NCI-H1930 (cell line): ENCODE measurements at places on chromosomes 6 and 20.

DNA sequence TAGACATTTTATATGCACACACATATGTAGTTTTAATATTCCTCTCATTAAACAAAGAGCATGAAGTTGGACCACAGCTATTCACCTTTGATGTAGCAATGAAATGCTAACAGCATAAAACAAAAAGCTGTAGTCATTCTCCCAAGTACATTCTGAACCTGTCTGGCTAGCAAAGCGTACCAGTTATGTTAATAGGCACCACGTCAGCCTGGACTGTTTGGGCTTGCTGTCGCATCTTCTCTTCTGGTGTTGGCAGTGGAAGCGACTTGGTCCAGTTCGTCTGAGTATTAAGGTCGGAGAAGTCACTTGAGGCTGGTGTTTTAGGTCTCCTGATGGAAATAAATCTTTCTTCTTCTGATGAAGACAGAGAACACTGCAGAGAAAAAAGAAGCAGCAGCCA, 42.8 kb downstream of the HEBP2 start:
- no peak for DNase-seq

DNA sequence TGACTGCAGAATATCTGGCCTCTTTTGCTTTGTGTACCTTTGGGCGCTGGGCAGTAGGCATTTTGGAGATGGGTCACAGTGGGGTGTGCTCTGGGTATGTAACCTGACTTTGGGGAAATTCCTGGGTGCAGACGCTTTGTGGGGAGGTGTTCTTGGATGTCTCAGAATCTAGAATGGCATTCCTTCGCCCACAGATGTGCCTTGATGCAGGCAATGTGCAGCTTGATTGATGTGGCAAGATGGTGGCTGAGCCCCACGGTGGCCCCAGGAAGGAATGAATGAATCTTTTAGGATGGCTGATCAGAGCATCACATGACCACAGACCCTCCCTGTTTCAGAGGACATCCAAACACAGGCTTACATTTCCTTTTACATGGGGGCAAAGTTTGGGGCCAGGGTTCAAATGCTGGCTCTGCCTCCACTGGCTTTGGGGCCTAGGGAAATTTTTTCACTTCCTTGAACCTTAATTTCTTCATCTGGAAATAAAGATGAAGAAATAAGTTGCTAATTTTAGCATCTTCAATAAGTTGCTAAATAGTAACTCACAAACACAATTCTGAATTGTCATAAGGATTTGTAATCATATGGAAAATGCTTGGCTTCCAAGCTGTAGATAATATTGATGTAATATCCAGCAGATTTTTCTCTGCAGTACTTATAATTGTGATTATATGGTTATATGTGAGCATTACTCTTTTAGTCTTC, 5.6 kb downstream of the PPP1R16B start:
- no peak for DNase-seq

DNA sequence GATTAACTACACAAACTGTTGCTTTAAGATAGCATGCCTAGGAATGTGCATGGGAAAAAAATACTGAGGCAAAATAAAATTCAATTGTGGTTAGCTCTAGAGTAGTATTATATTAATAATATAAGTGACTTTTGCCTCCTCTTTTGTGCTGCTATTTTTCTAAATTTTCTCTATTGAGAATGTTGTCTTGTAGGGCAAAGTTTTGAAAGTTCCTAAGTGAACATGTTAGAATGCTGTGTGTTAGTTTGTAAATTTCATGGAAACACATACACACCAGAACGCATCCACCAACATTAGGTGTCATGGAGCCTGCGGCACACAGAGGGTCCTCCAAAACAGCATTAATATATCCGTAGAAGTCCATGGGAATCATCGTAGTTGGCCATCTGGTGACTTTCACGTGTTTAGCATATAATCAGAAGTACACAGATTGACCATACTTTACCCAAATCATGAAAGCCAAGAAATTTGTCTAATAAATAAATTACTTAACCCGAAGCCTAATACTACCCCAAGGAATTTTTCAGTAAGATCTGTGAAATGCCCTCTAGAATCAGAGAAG, 25.6 kb downstream of the ARHGAP18 start:
- DNase-seq, result no peak

DNA sequence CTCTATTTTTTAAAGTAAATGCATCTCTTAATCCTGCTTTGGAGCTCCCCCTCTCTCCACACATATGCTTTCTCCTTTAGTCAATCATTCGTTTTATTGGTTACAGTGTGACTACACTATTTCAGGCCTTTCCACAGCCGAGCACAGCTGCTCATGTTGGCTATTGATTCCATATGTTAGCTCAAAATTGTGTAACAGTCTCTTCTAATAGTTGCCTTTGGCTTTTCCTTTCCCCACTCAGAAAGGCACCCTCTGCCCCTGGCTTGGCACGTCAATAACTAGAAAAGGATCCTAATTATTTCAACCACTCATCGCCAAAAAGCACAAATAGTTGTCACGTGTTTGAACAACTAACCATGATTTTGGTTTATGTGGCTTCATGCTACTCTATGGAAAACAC, 410.3 kb upstream of the SLC35B3 start:
- no peak for DNase-seq

DNA sequence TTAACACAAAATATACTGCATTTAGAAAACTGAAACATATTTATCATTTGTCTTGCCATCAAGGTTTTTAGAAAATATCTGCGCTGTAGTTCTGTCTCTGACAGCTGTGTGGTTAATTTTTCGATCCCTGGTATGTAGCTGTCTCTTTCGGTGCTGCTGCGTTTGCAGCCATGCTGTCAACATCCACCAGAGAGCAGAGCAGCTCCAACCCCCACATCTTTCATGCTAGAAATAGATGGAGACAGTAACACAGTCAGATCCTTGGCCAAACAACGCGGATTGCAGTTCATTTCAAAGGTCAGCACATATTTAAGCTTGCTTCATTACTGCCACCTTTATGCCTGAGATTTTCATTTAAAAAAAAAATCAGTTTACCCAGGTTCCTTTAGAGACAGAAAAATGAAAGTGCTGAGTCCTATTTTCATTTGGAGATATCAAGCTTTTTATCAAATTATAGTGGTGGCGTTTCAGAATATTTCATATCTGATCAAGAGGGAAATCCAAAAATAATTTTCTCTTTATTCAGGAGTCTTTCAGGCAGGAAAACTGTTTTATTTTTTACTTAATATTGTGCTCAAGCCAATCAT, 157.7 kb upstream of the MMS22L start:
- peak; percentile 30 for DNase-seq

GRCh38 chr6:155050311-155050710, 55.2 kb downstream of the TIAM2 start:
- DNase-seq, result no peak
